Activated CD8-positive, alpha-beta memory T cell treated with anti-CD3 and anti-CD28 coated beads, Interleukin-2, amount 10 ng/mL, durations not matched to agents 7 days and 5 days (primary cell): ENCODE measurements at places on chromosomes 12 and 14.

GRCh38 chr12:6062757-6063735 is 61.4 kb downstream of the VWF start:
- DNase-seq, result peak; percentile 61

GRCh38 chr14:25884657-25885056 is 713.2 kb downstream of the NOVA1 start:
- DNase-seq, result no peak

GRCh38 chr12:96194971-96195844 is 1.0 kb downstream of the ELK3 start:
- peak; percentile 85 for DNase-seq

- DNase-seq, result no peak
Measured at GRCh38 chr14:62692490-62693106, 352.7 kb downstream of the KCNH5 start.

GRCh38 chr12:116545936-116546335 is 13.2 kb upstream of the MAP1LC3B2 start:
- DNase-seq, result no peak

GRCh38 chr12:118611295-118611694 is 234.9 kb downstream of the SUDS3 start:
- no peak for DNase-seq
